Ureter (tissue), 1 donor: ENCODE measurements at places on chromosomes 13 and 19. TPM values are rescaled to one million over a fixed set of nuclear protein-coding genes. Genes with fewer than 3 reads are reported as not detected.

- DNase-seq: no peak
These were observed 90.5 kb upstream of the RFC3 start for GRCh38 chr13:33727297-33728083.

DNA sequence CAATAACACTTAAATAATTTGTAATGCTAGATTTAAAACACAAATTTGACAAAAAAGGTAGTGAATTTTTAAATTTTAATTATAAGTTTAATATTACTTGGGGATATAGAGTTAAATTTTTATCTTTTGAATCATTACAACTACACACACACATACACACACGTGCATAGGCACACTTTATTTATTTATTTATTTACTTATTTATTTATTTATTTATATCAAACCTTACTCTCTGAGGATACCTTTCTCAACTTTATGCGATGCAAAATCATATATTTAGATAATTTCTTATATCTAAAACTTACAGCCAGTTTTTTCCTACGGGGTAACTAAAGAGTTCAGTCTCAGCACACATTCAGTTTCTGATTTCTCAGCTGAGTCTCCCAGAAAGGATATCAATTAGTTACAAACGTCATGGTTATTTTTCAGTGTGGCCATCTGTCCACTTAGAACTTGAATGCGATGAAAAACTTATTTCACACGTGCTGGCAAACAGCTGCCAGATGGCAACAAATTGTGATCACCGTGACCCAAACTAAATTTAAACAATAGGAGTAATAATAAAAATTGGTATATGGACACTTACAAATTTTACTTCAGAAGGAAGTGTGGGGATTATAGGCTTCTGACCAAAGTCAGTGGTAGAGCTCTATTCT lies 683.1 kb upstream of the PRR20A start:
- no peak for DNase-seq

DNA sequence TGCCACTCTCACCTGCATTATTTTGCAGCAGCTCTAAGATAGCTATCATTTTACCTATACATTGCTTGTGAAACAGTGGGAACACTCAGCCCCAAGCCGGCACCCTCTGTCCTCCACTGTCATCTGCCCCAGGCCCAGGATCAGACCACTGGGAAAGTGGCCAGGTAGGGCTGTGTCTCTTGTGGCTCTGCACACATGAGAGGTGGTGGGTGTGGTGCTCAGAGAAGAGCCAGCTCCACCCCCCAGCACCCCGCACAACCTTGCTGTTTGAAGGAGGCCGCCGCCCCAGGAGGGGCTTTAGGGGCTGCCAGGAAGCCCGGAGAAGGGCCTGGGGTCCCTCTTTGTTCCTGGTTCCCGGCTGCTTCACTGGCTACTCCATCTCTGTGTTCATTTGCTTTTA lies 26.6 kb downstream of the PPP1R37 start:
- DNase-seq: no peak

DNA sequence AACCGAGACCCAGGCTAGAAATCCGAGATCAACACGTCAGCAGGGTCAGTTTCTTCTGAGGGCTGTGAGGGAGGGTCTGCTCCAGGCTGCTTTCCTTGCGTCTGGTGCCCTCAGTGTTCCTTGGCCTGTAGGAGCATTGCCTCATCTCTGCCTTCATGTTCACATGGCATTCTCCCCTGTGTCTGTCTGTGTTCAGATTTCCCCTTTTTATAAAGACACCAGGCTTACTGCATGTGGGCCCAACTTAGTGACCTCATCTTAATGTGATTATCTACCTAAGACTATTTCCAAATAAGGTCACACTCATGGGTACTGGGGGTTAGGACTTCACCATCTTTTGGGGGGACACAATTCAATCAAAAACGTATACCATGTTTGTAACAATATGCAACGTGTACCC lies 57.2 kb upstream of the C1QTNF9 start:
- DNase-seq: no peak

GRCh38 chr19:29535214-29535831 lies 9.5 kb downstream of the VSTM2B start:
- no peak for DNase-seq

- no peak for DNase-seq
These were observed 171.3 kb downstream of the NUFIP1 start for GRCh38 chr13:44818016-44818415.

DNA sequence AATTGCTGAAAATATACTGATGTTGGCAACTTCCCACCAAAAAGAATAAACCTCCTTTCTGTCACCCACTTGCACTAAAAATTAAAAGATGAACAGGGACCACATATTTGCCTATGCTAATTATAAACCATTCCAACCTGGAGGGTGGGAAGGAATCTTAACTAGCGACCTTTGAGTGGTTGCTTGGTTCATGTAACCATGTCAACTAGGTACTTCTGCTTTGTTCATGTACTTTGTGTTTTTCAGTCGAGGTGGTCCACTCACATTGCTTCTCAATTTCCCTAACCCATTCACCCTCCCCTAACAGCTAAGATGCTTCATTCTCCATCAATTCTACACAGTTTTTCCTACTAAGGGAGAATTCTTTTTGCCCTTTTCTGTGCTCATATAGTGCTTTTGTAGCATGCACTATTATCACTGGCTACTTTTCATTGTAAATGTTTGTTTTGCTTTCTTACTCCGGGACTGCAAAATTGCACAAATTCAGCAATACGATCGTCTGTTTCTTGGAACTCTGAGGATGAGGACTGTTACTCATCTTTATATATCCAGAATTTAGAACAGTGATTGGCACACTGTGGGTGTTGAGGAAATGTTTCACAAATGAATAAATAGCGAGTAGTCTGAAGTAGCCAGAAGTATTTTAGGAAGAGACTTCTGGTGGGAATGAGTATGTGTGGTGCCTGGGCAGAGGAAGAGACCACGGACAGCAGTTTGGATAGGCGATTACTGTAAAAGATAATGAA lies 187.5 kb downstream of the GPC6 start:
- DNase-seq: no peak

GRCh38 chr19:40521276-40521675 lies 54.5 kb downstream of the SPTBN4 start:
- DNase-seq: no peak

DNA sequence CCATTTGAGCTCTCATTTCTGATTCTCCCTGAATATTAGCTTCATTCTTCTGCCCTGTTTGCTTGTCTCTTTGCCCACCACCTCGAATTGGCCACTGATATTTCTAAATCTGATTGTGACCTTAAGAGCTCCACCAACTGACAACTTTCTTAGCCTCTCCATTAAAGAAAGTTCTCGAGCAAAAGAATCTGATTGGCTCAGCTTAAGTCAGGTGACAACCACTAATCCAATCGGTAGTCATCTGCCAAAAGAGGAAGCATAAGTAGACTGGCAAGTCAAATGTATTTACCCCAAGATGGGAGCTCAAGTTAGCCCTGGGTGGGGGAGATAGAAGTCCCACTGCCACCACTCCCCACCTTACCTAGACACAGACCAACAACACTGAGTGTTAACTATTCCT lies 41.5 kb downstream of the NOTCH3 start:
- no peak for DNase-seq

DNA sequence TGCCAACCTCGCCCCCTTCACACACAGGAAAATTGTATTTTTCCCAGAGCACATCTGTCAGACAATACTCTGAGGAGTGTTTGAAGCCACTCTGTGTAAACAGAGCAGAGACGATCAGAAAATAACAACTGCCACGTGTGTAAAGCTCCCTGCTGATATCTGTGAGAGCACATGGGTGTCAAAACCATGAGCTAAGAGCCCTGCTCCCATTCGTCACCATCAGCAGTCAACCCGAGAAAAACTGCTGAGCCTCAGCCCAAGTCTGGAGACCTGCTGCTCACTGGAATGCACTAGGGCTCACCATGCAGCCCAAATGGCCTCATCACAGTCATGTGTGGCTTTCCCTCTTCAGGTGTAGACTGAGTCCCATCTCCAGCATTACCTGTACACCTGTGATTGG lies 304.1 kb downstream of the FGF14 start:
- no peak for DNase-seq

DNA sequence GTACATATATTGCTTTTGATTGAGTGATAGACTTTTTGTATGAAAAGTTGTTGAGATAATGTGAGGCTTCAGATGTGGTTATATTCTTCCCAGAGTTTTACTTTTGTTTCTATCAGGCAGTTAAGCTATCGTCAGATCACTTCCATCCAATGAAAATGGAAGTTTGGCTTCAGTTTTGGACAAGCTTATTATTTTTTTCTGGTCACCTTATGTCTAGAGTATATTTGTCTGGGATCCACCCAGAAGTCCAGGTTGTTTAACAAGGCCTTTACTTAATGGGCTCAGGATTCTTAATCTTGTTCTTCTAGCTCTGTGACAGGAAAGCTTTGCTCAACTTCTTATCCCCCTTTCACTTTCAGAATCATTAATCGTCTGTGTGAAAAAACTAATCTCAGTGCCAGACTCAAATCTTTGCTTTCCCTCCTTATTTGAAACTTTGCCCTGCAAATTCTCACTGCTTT lies 150.9 kb downstream of the PDS5B start:
- DNase-seq: no peak

DNA sequence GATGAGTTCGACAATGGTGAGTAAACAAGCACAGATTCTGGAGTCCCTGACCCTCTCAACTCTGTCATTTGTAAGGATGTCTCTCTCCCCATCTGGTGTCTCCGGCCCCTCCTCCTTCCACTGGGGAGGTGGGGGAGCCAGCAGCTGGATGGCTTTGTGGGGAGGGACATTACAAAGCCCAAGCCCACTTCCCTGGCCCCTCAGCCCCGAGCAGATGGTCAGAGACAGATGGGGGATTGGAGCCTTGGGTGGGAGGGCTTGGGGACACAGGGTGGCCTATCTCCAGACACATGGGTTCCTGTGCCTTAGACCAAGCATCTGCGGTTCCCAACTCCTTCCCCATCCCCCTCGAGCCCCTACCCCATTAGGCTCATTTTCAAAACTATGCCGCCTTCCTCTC lies 2.5 kb downstream of the TIMM50 start:
- no peak for DNase-seq

DNA sequence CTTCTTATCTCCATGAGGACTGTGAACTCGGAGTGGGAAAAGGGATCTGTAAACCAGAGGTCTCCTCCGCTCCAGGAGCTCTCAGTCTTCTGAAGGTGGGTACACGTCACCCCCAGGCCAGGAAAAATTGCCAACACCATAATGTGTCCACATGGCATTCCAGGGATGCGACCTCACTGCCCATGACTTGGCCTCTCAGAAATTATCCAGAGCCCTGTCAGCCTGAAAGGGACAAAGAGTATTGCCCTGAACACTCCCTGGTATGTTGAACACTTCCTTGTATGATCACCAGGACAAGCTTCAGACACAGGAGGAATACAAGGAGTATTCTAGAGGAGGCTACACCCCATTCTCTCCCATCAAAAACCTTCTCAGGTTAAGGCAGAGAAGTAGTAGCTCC lies 81.0 kb upstream of the SLC7A1 start:
- DNase-seq: no peak

DNA sequence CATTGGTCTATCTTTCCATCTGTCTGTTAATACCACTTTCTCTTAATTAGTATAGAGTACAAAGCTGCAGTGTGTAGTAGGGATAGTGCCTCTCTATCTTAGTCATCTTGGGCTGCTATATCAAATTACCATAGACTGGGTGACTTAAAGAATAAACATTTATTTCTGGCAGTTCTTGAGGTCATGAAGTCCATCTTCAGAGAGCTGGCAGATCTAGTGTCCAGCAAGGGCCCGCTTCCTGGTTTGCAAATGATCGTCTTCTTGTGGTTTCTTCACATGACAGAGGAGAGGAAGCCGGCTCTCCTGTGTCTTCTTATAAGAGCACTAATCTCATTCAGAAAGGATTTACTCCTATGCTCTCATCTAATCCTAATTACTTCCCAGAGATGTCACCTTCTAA lies 6.1 kb downstream of the ZNF700 start:
- no peak for DNase-seq

GRCh38 chr13:33483471-33483870 lies 197.9 kb upstream of the STARD13 start:
- DNase-seq: no peak

DNA sequence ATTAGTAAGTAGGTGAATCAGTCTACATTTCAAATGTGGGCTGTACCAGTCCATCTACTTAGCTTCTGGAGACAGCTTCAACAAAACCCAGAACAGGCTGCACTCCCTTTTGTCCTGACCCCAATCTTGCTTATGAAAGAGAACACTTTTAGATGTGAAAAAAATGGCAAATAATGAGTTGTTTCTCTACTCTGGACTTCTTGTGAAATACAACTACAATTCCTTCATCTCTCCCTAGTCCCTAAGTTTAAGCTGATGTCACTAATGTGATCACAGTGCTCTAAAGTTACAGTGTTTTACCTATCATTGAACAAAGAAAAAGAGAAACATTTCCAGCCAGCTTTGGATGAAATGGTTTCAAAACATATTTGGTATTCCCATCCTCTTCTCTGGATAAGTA lies 183.9 kb downstream of the LHFPL6 start:
- DNase-seq: no peak

- DNase-seq: peak; percentile 70
These were observed 44.1 kb upstream of the RANBP3 start for GRCh38 chr19:6021878-6022569.

- DNase-seq: no peak
These were observed 850 bp downstream of the DYRK1B start for GRCh38 chr19:39833160-39833463.

- no peak for DNase-seq
These were observed 25.8 kb upstream of the SLC7A9 start for GRCh38 chr19:32895384-32895783.

DNA sequence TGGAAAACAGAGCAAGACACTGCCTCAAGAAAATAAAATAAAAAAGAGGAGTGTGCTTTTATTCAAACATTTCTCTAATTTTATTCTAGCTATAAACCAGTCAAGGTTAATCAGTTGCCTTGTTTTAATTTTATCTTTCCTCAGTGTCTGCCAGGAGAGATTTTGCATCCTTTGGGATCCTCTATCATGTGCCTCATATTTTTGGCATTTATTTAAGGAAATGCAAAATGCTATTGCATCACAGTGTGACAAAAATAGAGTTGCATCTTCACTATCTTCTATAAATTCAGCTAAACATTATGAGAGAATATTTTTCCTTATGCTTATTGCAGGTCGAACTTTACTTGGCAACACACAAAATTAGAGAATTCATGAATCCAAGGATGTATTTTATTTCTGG lies 639.0 kb upstream of the KLF12 start:
- DNase-seq: no peak

- DNase-seq: no peak
These were observed 58.1 kb upstream of the KLF2 start for GRCh38 chr19:16266586-16266942.

Gene NALCN
- total RNA-seq: 1.1 TPM

Gene CGB5
- 1.1 TPM for total RNA-seq

Gene HAUS8
- total RNA-seq: 10.8 TPM

Gene SHISA7
- total RNA-seq: not detected

Gene SLITRK6
- 33.7 TPM for total RNA-seq

Gene PABPC3
- total RNA-seq: 0.29 TPM

Gene CAB39L
- 73.9 TPM for total RNA-seq

Gene AXL
- 40.1 TPM for total RNA-seq

Gene FSD1
- not detected for total RNA-seq
